ENCODE measurements at places on chromosomes 1 and 21. TPM values are rescaled to one million over a fixed set of nuclear protein-coding genes. Genes with fewer than 3 reads are reported as not detected.

DNA sequence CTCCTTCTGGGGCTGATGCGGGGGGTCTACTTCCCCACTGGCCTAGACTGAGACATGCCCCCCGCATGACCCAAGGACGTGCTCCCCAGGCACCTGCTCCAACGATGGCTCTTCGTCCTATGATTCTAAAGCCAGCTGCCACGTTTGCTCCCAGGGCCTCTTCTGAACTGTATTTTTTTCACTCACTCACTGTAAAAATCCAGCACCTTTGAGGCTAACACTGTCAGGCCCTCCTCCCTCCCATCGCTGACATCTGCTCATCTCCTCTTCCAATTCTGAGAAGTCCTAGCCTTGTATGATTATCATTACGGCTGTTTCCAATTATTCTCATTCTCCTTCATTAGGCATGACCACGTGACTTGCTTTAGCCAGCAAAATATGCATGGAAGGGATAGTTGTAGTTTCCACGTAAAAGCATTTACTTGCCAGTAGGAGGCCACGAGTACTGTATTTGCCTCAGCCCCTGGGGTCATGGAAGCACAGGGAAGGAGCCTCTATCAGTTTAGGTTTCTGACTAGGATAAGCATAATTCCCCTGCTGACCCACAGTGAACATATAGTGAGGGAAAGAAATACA is 19.1 kb upstream of the EDN2 start:
- no peak for DNase-seq

- DNase-seq, result no peak
These were observed 737.1 kb downstream of the PTPRU start for GRCh38 chr1:29973406-29973805.

DNA sequence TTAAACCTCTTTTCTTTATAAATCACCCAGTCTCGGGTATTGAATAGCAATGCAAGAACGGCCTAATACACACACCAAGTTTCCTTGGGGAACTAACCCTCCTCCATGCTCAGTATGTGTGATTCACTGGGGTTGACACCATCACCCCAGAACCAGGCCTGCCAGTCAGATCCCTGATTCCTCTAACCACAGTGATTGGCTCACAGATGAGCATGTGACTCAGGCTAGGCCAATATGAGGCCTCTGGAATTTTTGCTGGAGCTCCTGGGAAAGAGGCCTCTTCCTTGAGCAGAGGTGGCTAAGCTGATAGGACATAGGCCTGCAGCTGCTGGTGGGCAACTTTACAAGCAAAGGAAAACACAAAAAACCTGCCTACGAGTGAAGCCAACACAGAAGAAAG is 74.7 kb upstream of the ZBTB40 start:
- DNase-seq, result no peak

DNA sequence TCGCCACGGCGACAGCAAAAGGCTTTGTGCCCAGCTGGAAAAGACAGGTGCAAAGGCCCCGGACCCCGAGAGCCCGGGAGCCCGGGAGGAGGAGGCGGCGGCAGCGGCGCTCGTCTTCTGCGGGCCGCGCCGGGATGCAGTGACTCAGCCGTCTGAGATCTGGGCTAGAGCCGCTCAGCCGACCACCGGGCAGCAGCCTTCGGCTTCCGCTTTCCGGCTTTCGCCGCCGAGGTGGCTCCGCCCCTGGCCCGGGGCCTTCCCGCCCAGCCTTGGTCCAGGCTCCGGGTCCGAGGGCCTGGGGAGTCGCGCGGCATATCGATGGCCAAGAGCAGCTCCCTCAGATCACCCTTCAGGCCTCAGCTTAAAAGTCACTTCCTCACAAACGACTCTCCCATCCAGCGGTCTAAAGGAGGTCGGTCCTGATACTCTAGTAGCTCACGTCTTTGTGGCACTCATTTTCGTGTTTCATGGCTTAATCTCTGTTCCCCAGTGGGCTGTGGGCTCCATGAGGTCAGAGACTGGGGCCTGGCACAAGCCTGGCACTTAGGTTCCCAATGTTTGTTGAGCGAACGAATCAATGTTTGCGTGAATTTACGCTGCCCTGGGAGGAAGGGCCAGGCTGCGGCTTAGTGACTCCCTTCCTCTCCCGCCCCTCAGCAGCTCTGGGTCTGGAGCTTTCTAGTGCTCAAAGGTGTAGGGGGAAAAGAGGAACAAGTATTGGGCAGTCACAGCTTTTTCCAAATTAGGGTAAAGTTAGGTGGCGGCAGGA is at the start of gene PHTF1:
Gene PHTF1, minus strand, starts transcription at position 154 of the 769 bp plus-strand sequence. CDS start 783 bp downstream, outside the sequence.
- DNase-seq, result peak; percentile 83

- DNase-seq, result no peak
These were observed 4.8 kb upstream of the PCBP3 start for GRCh38 chr21:45638707-45639106.

GRCh38 chr1:1788646-1789431 is 10.6 kb upstream of the NADK start:
- no peak for DNase-seq

DNA sequence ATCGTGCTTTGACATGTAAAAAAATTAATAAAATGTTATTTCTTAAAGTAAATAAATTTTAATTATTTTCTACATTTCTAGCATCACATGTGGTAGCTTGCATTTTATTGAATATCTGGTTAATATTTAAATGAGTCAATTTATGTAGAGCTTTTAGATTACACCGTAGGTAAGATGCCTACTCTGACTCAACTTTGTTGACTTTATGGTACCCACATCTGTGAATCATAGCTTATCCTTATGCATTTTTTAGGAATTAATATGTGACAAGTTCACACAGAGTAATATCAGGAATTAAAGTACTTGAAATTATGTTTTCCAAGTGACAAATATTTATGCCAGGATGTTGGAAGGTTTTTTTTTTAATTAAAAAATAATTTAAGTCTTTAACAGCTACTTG is 120.7 kb downstream of the LEPR start:
- DNase-seq, result no peak

GRCh38 chr1:201800246-201800645 is 28.7 kb upstream of the IPO9 start:
- no peak for DNase-seq

DNA sequence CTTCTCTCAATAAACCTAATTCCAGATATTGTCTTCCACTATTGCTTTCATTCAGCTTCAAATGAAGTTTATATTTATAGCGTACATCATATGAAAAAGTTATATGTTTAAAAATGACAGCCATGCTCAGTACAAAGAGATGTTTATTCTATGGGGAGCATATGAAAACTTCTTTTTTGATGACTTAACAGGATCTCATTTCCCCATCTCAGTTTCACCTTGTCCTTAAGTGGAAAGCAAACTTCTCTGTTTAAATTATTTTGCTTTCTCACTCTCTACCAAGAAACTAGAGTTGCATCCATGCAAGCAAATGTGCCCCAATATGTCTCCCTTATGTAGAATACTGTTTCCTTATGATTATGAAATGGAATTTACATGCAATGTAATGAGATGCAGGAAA is 799.5 kb upstream of the RGS18 start:
- no peak for DNase-seq

B3GALT5 gene
- 1.8 TPM for total RNA-seq
